Vagina (tissue), 2 donors: ENCODE measurements at places on chromosomes 7 and 10.

- DNase-seq: no peak
Measured at GRCh38 chr10:18984531-18984930, 64.1 kb upstream of the MALRD1 start.

GRCh38 chr10:106440767-106441166 lies 723.7 kb downstream of the SORCS1 start:
- DNase-seq: no peak

GRCh38 chr10:88184543-88185297 lies 321.3 kb downstream of the PTEN start:
- no peak for DNase-seq

DNA sequence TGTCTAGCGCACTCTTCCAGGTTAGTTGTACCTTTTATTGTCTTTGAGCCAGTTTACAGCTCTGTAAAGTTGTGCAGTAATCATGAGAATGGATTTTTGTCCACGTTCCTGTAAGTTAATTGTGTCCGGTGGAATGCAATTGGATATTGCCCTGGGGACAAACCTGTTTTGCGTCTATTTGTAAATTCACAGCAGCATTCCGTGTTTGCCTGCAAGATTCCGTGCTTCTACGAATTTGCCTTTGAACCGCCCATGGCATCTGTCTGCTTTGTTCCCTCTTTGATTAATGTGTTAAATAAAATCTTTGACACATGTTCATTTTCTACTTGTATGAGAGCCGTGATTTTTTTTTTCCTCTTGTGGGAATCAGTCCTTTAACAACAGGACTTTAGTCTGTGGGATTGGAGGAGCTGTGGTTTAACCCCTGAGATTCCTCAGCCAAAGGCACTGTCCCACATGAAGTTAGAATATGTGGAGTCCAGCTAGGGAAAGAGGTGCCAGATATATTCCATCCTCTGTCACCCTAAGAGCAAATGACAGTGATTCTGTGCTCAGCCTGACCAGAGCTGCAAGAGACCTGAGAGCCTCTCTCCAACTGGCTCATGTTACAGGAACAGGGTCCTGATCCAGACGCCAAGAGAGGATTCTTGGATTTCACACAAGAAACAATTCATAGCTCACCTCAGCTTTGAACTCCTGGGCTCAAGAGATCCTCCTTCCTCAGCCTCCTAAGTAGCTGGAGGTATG lies 126.3 kb downstream of the COL26A1 start:
- no peak for DNase-seq

- no peak for DNase-seq
Measured at GRCh38 chr10:102651455-102652169, 7.3 kb downstream of the TRIM8 start.

- no peak for DNase-seq
Measured at GRCh38 chr7:131224996-131225395, 102.7 kb upstream of the MKLN1 start.

DNA sequence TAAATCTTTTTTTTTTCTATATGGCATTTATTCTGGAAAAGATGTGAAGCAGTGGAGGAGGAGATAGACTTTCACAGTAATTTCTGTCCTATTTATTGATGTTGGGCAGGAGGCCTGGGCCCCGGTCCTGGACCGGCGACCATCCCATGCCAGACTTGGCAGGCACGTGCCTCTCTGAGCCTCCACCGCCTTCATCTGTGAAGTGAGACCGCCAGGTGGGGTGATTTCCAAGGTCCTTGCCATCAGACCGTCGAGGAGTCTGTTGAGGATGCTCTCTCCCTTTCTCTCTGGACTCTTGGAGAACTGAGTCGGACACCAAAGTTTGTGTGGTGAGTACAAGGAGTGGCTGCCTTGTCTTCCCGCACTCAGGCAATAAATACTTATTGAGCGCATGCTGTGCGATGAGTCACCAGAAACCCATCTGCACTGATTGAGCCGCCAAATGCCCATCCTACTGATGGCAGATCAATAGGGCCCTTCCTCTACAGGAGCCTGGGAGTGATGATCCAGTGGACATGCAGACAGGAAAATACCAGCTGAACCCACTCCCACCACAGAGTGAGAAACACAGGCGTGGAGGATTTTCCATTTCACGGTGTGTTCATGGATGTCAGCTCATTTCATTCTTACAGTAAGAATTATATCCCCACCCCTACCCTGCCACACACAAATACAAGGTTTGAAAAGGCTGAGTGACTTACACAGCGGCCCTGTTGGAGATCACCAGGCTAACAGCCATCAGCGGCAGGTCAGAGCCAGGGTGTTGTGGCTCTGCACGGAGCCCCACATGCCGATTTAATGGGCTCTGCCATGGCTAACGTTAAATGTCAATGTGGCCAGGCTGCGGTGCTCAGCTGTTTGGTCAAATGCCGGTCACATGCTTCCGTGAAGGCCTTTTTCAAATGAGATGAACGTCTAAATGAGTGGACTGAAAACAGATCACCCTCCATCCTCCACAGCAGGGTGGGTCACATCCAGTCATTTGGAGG lies 11.5 kb upstream of the PRKAG2 start:
- no peak for DNase-seq

- DNase-seq: no peak
Measured at GRCh38 chr10:1229574-1229973, 173.4 kb downstream of the WDR37 start.

DNA sequence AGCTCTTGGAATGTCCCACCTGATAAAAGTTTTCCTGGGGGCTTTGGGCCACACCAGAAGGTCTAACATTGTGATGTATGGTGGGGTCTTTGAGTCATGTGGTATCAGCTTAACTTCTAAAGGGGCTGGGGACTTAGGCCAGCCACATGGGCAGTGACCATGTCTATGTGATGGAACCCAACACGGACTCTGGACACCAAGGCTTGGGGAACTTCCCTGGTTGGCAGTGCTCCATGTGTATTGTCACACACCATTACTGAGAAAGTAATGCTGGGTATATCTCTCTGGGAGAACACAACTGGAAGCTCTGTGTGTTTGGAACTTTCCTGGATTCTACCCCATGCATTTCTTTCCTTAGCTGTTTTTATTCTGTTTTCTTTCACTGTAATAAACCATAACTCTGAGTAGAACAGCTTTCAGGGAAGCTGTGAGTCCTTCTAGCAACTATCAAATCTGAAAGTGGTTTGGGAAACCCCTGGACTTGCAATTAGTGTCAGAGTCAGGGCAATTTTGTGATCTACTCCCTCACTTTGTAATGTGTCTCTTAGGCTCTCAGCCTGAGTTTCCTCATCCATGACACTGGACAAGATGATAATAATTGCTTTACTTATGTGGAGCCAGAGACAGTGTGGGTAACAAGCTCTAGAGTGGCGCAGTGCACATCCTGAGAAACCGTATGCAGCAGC lies 28.4 kb upstream of the AGK start:
- DNase-seq: no peak

GRCh38 chr10:14385596-14386593 lies 55.2 kb upstream of the FRMD4A start:
- DNase-seq: no peak

DNA sequence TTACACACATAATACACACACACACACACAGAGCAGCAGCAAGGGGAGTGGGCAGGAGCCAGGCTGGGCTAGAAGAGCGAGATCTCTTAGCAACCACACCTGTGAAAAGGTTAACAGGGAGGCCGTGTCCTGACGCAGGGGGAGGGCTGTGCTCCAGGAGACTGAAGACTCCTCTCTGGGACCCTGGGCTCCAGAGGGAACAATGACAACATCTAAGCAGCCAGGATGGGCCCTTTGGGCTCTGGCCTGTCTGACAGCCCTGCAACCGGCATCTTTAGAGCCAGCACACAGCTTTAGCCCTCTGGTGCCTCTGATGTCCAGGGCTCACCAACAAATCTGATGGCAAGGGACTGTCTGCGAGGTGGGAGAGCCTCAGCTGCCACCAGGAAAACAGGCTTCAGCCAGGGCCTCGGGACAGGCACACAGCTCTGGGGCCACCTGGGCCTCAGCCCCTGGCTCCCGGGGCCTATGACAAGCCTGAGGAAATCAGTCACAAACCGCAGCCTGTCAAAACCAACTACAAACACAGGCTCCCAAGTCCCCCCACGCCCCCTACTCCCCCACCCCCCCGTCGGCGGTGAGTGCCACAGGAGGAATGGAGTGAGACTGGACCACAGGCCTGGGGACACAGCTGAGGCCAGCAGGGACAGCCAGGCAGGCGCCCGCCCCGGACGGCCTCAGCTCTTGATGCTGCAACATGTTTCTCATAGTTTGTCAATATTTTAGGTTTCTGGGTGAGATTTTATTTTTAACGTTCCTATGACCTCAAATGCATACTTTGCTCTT lies 102.8 kb downstream of the TNS3 start:
- no peak for DNase-seq

DNA sequence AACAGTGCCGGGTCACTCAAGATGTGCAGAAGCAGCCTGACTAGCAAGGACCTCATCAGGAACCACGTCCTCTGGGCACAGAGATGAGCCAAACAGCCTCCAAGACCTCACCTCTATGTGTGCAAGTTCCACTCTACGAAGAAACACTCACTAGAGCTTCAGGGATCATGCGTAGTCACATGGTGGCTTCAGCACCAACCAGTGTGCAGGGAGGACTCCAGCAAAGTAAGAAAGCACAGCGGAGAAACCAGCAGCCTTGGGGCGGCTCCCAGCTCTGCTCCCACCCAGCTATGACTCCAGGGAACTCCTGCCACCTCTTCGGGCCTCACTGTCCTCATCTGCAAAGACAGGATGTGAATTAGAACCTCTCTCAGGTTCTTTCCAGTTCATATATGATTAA lies 58.2 kb downstream of the SLIT1 start:
- DNase-seq: no peak

DNA sequence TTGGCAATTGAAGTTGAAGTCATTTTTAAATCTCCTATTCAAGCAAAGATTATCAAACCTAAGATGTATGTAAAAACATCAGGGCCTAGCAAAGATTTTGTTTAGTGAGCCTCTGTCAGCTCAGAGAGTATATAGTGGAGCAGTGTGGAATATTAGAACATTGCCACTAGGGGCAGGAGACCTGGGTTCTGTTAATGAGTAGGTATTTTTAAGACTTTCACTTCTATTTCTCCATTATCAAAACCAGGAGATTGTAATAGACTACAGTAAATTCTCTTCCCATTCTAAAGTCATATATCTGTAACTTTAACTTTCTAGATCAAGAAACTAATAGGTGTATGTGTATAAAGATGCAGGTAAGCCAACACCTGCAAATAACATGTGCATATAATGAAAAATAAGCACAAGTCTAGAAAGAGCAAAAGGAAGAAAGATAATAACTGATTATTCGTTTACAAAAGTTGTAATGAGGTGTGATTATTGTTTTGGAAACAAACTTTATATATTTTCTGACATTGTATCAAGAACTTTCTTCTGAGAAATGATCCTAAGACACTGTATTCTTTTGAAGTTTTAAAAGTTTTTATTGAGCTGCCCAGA lies 64.4 kb downstream of the KCND2 start:
- no peak for DNase-seq

GRCh38 chr10:36412942-36413341 lies 712.5 kb upstream of the ANKRD30A start:
- no peak for DNase-seq

DNA sequence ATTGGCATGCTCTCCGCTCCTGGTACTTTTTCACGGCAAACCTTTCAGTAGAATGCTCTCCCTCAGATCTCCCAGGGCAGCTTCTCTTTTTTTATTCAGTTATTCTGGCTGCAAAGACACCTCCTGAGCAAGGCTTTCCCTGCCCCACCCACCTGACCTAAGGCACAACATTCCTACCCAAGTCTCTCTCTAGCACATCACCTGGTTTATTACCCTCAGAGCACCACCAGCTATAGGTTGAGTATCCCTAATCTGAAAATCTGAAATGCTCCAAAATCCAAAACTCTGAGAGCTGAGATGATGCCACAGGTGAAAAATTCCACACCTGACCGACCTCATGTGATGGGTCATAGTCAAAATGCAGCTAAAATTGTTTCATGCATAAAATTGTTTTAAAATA lies 99.6 kb downstream of the GLI3 start:
- DNase-seq: no peak

DNA sequence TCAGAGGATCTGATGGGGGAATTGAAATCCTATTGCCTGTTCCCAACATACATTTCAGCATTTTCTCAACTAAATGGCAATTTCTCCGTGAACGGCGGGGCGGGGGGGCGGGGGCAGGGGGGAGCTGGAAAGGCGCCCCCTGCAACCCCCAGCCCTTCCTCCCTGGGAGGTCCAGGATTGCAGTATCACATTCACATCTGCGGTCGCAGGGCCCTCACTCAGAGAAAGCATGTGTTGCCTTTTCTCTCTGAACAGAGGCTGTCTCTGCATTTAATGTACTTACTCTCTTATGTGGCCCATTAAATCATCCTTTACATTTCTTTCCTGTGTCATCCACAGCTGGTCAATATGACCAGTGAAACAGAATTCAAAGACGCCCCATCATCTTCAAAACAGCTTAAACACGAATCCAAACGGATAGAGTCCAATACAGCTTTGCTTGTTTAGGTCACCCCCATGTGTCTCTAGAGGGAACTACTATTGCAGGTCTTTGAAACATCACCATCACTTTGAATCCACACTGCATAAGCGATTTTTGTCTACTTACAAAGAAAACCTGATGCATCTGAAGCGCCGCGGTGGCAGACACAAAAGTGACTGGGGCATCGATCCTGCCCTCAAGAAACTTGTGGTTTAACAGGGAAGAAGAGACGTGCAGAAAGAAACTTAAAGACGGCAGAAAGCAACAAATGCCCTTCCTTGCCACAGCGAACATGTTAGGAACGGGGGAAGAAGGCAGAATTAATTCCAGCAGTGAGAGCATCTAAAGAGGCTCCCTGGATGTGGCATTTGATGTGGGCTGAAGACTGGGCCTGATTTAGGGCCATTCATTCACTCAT lies 17.0 kb upstream of the ECHDC3 start:
- no peak for DNase-seq

DNA sequence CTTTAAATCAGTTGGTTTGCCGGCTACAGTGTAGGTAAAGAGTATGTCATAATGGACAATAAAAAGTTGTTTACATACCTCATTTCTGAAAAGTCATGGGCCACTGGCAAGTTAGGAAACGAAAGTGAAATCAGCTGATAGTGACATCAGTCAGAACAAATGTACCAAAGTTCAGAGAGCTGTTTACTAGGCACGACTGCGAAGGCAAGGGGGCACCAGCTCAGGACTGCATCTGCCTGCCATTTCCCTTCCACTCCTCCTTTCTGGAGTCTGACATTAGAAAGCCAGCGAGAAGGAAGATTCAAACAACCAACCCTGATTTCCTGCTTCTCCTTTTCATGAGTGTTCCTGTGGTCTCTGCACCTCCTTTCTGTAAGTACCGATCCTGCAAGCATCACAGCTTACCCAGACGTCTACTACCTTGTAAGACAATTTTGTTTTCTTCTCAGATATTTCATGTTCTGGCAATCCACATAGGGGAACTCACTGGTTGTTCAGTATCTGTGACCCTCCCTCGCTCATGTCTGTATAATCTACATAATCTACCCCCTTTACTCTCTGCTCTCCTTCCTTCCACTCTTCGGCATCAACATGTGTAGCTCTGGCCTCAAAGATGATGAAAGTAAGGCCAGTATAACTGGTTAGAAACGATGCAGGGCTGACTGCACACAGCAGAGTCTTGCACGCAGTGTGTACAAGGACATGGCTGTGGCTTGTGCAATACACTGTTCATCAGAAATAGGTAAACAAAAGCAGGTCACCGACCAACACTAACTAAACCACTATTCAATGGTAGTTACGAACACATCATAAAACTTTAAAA lies at the start of gene TMEM140:
TMEM140 (plus strand) TSS at position 174 of the 823 bp plus-strand sequence. CDS start 16,370 bp downstream, outside the sequence.
- DNase-seq: peak; percentile 87
